ENCODE measurements at places on chromosomes 5 and 9. TPM values are rescaled to one million over a fixed set of nuclear protein-coding genes. Genes with fewer than 3 reads are reported as not detected.

Gene SPINK6
- total RNA-seq: not detected

- DNase-seq: no peak
Observed at GRCh38 chr9:100104314-100104713, 5.3 kb downstream of the INVS start.

DNA sequence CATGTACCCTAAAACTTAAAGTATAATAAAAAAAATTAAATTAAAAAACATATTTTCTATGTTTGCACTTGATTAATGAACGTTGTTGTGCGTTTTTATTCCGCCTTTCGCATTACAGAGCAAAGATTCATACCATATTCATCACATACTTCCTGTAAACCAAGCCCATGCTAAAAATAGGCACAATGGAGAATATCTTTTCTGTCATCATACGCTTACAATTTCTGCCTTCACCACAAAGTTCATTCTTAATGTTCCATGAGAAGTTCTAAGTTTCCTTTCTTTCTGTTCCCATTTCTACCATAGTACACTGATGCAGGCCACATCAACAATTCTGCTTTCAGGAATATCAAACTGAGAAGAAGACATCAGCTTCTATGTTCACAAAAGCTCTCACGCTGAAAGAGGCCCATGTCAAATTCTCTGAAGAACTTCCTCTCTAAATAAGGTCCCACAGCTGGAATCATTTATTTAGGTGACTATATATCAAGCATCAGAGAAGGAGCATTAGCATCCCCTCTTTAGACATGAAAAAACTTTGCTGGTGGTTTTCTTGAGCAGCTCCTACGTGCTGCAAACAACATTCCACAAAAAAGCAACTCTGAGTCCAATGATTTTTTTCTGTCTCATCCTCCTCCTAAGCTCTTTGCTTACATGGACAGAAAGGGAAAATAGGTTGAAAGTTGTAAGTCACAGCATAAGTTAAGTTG is 456.4 kb downstream of the CDH10 start:
- no peak for DNase-seq

Gene ZNF366
- total RNA-seq: 0.23 TPM

GRCh38 chr9:95764533-95765319 is 110.8 kb upstream of the ERCC6L2 start:
- DNase-seq: no peak

Gene PAX5
- not detected for total RNA-seq

GRCh38 chr5:43967165-43967564 is 364.2 kb downstream of the NNT start:
- DNase-seq: no peak

GRCh38 chr9:37650873-37651768 is at the start of gene FRMPD1:
Gene FRMPD1 (plus strand): TSS chr9:37650954. CDS start chr9:37692642, 41,688 bp downstream.
- peak; percentile 20 for DNase-seq

DNA sequence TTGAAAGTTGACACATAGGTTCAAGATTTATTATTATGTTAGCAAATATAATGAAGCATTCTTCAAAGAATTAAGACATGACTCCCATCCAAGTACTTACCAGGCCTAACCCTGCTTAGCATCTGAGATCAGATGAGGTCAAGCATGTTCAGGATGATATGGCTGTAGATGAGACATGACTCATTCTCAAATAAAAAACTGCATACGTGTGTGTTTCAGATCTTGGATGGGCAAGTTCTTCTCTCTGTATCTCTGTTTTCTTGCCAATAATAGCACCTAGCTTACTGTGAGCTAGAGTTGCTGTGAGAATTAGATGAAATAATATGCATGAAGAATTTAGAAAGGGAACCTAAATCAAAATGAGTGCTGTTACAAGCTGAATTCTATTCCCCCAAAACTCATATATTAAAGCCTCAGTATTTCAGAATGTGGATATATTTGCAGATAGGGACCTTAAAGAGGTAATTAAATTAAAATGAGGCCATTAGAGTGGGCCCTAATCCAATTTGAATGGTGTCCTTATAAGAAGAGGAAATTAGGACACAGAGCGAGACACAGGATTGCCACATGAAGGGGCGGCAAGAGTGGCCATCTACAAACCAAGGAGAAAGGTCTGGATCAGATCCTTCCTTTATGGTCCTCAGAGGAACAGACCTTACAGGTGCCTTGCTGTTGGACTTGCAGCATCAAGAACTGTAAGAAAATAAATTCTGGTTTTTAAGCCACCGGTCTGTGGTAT is 146.2 kb downstream of the MARCHF11 start:
- DNase-seq: no peak

- no peak for DNase-seq
Observed at GRCh38 chr9:130663258-130663976, 977 bp upstream of the PRDM12 start.

- no peak for DNase-seq
Observed at GRCh38 chr5:132447196-132447595, 43.4 kb downstream of the IRF1 start.

Gene APBA1
- total RNA-seq: 3.1 TPM

DNA sequence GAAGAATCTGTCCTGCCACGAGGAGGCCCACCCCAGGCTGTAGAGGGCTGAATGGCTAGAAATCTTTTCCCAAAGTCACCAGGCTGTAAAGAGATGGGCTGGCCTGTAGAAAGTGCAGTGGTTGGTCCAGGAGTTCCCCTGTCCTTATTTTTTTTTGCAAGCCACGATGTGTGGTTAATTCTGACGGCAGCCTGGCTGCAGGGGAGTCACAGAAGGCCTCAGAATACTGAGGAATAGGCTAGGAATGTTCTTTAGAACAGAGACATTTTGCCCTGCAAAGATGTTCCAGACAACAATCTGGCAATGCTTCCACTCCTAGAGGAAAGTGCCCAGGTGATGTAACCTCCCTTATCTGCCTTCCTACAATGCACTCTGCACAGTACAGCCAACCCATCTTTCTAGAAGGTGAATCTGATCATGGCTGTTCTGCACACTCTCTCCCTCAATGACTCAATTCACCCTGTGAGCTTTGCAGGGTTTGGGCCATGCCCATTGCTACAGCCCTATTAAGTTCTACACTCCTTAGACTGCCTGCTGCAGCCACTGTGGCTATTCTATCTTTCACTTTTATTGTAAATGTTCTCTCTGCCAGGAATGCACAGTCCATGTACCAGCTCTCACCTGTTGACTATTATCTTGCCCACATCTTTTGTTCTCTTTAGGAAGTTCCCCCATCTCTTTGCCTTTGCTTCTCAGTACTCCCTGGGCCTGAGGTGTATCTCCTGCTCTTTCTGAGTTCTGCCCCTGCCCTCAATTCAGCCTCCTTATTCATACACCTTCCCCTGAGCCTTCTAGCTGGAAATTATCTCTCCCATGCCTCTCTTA is 377.8 kb upstream of the CLINT1 start:
- no peak for DNase-seq

- DNase-seq: peak; percentile 66
Observed at GRCh38 chr5:892394-893136, at the start of the genes BRD9 and TRIP13. Gene BRD9 (minus strand): TSS chr5:892801. CDS start chr5:892657, 144 bp downstream. Gene TRIP13 (plus strand): TSS chr5:892884. CDS start chr5:892999, 115 bp downstream.

- no peak for DNase-seq
Observed at GRCh38 chr5:103923616-103924168, 361.1 kb upstream of the NUDT12 start.

- peak; percentile 26 for DNase-seq
Observed at GRCh38 chr9:121439711-121440664, 59.7 kb downstream of the GGTA1 start.

- peak; percentile 63 for DNase-seq
Observed at GRCh38 chr9:16726029-16726428, 144.4 kb downstream of the BNC2 start.

DNA sequence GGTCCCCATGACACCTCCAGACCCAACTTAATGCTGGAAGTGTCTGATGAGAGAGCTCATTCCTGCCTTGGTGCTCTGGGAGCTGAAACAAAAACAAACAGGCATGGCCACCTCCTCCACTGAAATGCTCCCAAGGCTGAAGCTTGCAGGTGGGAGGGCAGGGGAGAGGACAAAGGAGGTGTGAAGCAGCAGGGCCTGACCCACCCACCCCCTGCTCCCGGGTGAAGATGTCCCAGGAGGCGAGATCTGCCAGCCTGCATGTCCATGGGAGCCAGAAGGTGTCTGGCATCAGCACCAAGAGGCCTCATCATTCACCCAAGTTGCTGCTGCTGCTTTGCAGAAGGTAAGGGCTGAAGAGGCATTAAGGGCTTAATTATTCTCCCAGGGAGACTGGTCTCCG is 4.2 kb upstream of the CCIN start:
- DNase-seq: no peak

Gene MYO10
- 21.5 TPM for total RNA-seq

- no peak for DNase-seq
Observed at GRCh38 chr9:99660191-99660636, 161.5 kb upstream of the NR4A3 start.

Gene PRDM9
- not detected for total RNA-seq

Gene MARCHF3
- 15.9 TPM for total RNA-seq

Gene CDKN2B
- total RNA-seq: 8.8 TPM

- DNase-seq: no peak
Observed at GRCh38 chr5:28710360-28710759, 1672.0 kb upstream of the CDH9 start.

DNA sequence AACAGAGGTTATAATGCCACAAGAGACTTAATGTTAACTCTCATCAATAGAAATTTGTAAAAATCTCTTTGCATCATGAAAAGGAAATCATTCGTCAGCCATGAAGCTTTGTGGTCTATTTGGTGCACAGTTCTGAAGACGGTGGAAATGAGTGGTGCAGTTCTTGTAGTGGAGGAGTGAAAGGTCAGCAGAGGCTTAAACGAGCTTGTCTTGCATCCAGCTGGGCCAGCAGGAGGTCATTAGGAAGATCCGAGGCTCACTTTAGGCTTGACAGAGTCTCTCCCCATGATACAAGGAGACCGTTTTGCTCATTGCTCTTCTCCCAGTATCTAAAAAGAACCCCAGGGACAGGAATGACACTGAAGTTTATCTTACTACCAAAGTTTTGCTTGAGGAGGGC is 440.8 kb downstream of the BNC2 start:
- DNase-seq: no peak

DNA sequence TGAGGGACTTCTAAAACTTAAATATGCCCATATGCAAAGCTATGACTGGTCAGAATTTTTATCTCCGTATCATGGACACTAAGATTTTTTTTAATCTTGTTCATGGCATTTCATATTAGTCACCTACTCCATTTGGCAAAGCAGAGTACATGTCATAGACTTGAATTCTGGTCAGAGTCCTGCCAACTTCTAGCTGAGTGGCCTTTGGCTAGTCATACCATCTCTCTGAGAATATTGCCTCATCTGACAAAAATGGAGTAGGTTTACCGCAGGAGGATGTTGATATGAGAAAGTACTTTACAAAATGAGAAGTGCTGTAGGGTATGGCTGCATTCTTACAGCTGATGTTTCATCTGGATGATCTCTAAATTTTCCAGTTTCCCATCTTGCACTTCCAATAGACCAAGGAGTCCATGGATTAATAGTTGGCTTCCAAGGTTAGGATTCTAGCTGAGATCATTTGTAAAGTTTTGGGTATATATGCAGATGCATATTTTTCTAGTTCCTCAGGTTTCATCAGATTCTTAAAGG is 150.8 kb upstream of the NR3C1 start:
- DNase-seq: peak; percentile 96

Gene LHX2
- total RNA-seq: 3.4 TPM

DNA sequence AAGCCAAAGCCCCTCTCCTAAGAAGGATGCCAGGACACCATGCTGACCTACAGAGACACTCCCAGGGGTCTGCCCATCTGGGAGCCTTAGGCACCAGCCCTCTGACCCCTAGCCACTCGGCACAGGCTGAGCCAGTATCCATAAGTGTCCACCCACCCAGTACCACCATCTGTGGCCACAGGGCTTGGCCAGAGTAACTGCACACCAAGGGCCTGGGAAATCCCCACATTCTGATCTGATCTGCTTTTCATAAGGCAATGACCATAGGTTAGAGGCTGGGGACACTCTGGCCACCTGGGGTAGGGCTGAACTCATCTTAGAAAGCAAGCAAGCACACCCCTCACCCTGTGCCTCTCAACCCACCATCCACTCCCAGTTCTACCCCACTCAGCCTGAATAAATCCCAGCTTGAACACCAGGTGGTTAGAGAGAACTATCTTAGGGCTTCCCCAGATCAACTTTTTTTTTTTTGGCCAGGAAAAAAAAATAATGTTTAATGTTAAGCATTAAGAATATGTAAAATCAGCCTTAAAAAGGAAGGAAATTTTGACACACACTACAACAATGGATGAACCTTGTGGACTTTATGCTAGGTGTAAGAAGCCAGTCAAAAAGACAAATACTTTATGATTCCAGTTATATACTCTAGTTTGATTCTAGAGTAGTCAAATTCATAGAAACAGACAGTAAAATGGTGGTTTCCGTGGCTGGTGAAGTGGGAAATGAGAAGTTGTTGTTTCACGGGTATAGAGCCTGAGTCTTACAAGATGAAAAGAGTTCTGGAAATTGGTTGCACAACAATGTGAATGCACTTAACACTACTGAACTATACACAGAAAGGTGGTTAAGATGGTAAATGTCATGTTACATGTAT is 6.2 kb downstream of the GNPDA1 start:
- no peak for DNase-seq

GRCh38 chr5:123598028-123598689 is 86.2 kb downstream of the CSNK1G3 start:
- DNase-seq: no peak

Gene TARS1
- total RNA-seq: 160 TPM

Gene SH3TC2
- 4.4 TPM for total RNA-seq

- DNase-seq: no peak
Observed at GRCh38 chr9:136244122-136244968, 1.3 kb downstream of the QSOX2 start.

Gene SPARC
- 797 TPM for total RNA-seq

Gene PCDHB6
- 0.38 TPM for total RNA-seq

DNA sequence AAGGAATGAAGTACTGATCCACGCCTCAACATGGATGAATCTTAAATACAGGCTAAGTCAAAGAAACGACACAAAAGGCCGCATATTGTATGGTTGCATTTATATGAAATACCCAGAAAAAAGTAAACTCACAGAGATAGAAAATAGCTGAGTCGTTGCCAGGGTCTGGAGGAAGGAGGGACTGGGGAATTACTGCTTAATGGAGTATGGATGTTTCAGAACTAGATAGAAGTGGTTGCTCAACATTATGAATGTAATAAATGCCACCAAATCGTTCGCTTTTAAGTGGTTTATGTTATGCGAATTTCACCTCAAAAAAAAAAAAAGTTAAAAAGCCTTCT is 784 bp upstream of the MSANTD3 start:
- DNase-seq: no peak

Gene TMEM252
- not detected for total RNA-seq

GRCh38 chr9:121773286-121773953 is 122.0 kb downstream of the DAB2IP start:
- no peak for DNase-seq

DNA sequence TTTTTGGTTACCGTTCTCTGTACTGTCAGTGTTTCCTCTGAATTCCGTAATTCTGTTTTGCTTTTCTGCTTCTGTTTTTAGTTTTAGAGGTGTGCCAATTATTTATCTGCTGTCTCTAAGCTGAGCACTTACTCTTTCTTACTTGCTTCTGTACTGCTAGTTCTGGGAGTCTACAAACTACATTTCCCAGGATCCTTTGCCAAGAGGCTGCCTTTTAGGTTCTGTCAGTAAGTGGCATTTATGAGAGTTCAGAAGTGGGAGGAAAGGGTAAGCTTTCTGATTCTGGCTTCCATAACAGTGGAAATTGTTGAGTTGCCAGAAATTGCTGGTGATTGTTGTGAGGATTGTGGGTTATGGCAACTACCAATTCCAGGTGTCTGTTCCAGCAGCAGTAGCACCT is 102.4 kb downstream of the OSTF1 start:
- DNase-seq: no peak

All from LHCN-M2 (cell line).